ENCODE measurements at places on chromosomes 6 and 20.
A peak's percentile ranks its signal among the peaks of the same experiment; 100 is the strongest.

- DNase-seq: no peak
Measured at GRCh38 chr6:144372611-144373594, 87.8 kb downstream of the UTRN start.

DNA sequence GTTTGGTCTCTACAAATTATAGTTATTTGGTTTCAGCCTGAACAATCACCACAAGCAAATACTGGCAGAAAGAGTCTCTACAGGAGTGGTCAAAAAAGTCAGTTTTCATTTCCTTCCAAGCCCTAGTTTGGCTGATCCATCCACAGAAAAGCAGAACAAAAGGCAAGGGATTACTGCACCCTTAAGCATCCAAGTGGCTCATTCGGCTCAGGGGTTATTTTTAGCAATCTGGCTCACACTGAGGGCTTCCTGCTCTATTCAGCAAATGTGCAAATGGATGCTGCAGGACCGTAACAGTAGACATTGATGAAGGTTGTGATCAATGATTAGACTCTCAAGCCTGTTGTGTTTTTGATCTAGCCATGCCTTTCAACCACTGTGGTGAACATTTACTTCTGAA is 62.2 kb upstream of the FABP7 start:
- no peak for DNase-seq

- no peak for DNase-seq
Measured at GRCh38 chr20:53608071-53608455, 14.4 kb upstream of the ZNF217 start.

- no peak for DNase-seq
Measured at GRCh38 chr20:32463642-32464400, 105.7 kb downstream of the ASXL1 start.

- no peak for DNase-seq
Measured at GRCh38 chr6:163329991-163330390, 84.5 kb upstream of the QKI start.

- DNase-seq: no peak
Measured at GRCh38 chr6:30782425-30783014, 38.2 kb upstream of the IER3 start.

DNA sequence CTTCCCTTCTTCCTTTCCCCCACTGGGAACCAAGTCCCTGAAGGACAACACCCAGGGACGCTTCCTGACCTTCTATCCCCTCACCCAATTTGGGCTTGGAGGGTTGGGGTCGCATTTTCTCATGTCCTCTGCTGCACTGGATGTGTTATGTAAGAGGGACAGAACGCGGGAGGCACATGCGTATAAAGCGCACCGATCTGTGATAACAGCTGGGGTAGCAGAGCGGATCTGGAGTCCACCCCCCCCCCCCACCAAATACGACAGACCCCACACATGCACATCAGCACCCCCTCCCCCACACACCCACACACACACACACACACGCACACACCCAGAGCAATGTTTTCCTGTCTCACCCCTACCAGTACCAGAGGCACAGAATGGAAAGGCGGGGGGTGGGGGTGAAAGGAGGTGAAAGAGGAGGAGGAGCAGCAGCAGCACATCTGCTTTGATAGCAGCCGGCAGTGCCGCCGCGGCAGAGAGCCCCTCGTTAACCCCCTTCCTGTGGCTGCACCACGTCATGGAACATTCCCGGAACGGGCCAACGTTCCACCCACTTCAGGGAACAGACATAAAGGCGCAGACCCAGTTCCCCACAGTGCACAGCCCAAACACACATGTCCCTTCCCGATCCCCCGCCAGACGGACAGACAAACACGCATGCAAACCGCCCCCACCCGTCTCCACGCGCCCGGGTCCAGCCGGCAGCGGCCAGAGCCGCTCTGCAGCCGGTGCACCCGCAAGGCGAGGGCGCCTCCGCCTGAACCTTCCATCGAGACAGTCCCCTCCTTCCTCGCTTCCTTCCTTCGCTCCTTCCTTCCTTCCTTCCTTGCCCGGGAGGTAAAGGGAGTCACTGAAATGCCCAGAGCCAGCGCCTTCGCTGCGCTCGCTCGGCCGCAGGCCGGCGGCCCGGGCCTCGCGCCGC is 590 bp downstream of the HIVEP2 start:
- peak; percentile 53 for DNase-seq

DNA sequence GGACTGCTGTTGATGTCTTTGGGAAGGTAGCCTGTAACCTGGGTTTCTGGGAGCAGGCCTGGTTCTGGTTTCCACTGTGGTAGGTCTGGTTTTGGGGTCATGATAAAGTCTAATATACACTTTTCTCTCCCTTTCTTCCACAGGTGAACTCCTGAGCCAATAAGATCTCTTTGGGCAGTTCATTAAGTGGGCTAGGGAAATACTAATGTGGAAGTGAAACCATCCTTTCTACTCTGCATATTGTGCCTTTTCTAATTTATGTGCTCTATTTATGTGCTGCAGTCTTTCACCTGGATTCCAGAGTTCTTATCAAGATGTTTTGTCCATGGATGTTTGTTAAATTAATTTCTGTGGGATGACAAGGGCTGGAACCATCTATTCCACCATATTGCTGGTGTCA is 165.7 kb upstream of the PTPRK start:
- no peak for DNase-seq

DNA sequence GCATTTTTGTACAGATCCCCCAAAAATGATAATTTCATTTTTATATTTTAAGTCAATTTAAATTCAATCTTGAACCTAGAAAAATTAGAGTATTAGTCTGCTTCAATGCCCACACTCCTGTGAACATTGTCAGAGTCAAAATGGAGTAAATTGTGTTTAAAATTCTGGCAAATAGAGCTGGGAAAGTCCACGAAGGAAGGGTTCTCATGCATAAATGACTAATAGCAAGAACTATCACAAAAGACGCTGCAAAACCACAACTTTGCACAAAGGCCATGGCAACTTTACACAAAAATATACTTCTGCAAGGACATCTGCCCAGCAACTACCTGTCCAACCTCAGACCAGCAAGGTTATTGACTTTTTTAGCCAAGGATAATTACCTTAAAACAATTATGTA is 203.2 kb upstream of the SMLR1 start:
- no peak for DNase-seq

GRCh38 chr6:119568580-119568979 is 219.0 kb upstream of the MAN1A1 start:
- DNase-seq: no peak

DNA sequence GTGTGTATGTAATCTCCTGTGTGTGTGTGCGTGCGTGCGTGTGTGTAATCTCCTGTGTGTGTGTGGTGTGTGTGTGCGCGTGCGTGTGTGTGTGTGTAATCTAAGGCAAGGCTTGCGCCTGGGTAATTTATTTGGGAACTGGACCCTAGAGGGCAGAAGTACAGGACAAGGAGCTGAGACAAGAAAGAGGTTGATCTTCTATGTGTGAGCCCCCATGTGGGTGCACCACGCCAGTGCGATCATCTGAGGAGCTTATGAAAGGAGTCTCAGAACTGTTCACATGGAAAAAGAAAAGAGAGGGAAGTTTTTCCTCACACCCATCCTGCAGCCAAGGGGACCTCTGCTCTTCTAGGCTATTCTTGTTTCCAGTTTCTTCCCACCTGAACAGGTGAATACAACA is 220.1 kb upstream of the GGTLC1 start:
- no peak for DNase-seq

DNA sequence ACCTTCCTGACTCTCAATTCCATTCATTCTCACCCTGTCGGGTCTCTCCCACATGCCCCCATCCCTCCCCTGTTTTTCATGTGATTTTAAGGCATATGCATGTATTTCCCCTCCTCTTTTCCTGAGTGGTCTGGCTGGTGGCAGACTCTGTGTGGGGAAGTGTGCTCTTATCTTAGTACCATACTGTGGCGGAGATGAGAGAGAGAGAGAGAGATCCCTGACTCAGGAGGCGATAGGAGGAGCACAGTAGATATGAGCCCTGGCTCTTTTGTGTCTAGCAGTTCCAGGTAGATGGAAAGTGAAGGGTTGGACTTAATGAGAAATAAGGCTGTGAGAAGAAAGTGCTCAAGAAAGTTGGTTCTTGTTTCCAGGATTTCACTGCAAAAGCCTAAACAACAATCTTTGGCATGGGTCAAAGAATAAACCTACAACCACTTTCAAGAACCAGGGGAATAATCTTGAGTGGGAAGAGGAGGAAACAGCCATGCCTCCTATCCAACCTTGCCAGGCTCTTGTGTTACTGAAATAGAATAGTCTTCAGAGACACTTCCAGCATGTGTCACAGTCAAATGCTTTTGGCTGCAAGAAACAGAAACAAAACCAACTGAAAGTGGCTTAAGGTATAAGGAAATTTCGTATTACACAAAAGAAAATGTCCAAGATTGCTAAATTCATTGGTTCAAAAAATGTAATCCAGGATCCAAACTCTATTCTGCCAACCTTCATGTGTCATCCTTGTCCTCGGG is 123.8 kb upstream of the MYLIP start:
- DNase-seq: no peak

- DNase-seq: no peak
Measured at GRCh38 chr6:132587424-132587823, 2.1 kb downstream of the TAAR5 start.

DNA sequence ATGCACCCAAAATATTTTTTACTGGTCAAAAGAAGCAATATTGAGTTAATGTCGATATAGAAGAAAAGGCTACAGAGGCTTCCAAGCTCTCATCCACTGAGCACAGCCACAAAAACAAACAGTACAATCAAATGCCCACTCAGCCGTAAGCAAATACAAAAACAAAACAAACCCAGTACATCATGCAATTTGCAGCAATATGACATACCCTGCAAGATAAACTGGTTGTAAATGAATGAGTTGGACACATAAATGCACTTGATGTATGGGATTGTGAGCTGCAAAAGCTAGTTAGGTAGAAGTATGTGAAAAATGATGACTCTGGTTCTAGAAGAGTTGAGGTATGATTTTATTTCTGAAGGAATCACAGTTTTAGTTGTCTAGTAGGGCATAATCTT is 83.9 kb downstream of the SESN1 start:
- DNase-seq: no peak

- DNase-seq: no peak
Measured at GRCh38 chr20:63007360-63007645, 539 bp upstream of the BHLHE23 start.

DNA sequence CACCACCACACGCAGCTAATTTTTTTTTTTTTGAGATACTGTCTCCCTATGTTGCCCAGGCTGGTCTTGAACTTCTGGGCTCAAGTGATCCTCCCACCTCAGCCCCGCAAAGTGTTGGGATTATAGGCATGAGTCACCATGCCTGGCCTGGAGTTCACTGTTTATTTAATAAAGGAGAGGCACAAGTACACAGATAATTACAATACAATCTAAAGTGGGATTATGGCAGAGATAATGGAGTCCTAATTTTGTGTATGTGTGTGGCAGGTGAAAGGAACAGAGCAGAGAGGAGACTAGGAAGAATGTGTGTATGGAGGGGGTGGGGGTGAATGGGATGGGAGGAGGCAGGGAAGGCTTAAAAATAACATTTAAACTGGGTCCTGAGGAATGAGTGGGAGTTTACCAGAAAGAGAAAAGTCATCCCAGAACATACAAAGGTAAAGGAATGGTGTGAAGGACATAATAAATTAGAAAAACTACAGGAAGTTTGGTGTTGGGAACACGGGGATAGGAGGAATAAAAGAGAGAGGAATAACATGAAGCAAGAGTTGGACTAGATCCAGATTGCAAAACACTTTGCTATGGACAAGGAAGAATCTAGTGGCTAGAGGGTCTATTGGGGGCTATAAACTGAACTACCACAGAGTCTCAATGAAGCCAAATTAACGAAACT is 4.4 kb downstream of the NCOA5 start:
- DNase-seq: peak; percentile 8

- no peak for DNase-seq
Measured at GRCh38 chr6:105136431-105137350, 43.1 kb downstream of the POPDC3 start.

DNA sequence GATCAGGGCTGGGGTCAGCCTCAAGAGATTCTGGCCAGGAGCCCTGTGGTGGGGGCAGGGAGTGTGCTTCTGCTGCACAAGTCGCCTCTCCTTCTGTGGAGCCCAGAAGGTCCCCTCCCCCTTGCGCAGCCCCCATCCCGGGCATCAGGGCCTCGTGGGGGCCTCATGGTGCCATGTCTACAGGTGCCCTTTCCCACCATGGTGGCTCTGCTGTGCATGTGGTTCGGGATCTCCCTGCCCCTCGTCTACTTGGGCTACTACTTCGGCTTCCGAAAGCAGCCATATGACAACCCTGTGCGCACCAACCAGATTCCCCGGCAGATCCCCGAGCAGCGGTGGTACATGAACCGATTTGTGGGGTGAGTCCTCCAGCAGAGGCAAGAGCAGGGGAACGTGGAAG is 48.1 kb downstream of the TM9SF4 start:
- DNase-seq: no peak

DNA sequence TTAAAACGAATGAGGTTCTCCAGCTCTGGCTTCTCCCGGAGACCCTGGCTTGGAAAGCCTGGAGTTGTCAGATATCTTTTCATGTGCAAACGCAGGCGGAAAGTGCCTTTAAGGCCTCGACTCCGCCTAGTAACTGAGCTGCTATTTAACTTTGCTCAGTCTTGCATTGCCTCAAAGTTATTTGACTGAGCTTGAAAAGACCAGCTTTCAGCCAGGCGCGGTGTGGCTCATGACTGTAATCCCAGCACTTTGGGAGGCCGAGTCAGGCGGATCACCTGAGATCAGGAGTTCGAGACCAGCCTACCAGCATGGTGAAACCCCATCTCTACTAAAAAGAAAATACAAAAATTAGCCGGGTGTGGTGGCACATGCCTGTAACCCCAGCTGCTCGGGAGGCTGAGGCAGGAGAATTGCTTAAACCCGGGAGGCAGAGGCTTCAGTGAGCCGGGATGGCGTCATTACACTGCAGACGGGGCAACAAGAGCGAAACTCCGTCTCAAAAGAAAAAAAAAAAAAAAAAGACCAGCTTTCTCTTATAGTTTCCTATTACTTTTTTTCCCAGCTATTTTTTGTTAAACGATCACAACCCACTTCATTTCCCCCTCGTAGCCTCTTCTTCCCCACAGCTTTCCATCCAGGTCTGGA is 1.9 kb downstream of the GCNT2 start:
- DNase-seq: no peak

- DNase-seq: no peak
Measured at GRCh38 chr20:38049800-38050199, 16.3 kb downstream of the RPRD1B start.

DNA sequence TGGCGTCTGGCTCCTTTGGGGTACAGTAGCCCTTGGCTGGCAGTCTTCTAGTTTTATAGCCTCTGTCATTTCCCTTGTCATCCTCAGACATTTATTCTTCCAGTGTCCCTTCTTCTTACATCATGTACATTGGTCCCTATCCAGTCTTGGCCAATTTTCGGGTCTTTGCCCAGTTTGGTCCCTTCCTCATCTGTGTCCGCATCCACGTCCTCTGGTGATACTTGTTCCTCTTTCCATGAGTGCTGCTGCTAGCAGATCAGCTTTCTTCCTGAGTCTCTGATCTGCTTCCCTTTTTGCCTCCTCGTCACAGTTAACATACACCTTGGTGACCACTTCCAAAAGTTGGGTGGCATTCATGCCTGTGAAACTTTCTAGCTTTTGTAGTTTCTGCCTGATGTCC is 86.2 kb upstream of the GPR6 start:
- DNase-seq: no peak

GRCh38 chr20:19552221-19553180 is 205.6 kb upstream of the RIN2 start:
- DNase-seq: no peak

GRCh38 chr20:38735172-38735571 is 10.9 kb downstream of the SLC32A1 start:
- no peak for DNase-seq
